ENCODE measurements at places on chromosomes 2 and 18.

- no peaks in the 10 kb centered on the region for H3K36me3 ChIP-seq
- no peak overlapping the region for H3K27ac ChIP-seq
- H3K4me3 ChIP-seq = no peak overlapping the region
Measured at GRCh38 chr2:60527762-60528161, 25.7 kb downstream of the BCL11A start.

DNA sequence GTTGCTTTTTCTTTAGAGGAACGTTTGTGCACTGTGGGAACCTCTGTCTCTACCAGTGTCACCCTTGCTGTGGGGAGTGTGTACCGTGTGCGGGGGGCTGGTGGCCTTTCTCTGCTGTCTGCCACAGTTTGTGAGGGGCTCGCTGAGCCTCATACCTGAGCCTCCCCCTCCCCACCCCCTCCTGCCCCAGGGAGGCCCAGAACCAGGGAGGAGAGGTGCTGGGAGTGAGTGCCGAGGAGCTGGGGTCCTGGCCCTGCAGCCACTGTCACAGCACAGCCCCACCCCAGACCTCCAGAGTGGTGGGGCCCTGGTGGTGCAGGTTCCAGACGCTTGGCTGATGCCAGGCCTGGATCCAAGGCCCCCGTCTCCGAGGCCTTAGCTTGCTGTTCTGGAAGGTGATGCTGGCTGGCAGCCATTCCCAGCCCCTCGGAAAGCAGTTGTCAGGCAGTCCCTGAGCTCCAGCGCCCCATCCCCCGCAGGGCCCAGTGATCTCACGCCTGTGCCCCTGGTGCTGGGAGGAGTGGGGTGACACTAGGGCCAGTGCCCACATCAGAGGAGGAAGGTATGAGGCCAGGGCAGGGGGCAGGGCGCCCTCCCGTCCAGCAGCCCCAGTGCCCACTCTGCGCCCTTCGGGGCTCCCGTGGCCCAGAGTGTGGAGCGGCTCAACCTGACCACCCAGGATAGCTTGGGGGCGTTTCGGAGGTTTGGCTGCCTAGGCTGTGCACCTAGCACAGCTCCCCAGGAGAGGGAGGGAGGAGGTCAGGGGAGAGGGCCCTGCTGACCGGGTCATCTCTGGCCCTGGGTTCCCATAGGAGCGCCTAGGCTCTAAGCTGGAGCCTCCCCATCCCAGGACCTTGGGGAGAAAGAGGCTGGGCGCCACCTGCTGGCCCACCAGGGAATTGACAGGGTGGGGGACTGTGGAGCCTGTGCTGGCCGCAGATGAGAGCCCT lies 53.0 kb upstream of the ALPP start:
- peak; percentile 65 for DNase-seq
- no peak overlapping the region for H3K4me3 ChIP-seq
- H3K36me3 ChIP-seq = no peaks in the 10 kb centered on the region
- H3K27me3 ChIP-seq = no peaks in the 10 kb centered on the region
- H3K27ac ChIP-seq = no peak overlapping the region

DNA sequence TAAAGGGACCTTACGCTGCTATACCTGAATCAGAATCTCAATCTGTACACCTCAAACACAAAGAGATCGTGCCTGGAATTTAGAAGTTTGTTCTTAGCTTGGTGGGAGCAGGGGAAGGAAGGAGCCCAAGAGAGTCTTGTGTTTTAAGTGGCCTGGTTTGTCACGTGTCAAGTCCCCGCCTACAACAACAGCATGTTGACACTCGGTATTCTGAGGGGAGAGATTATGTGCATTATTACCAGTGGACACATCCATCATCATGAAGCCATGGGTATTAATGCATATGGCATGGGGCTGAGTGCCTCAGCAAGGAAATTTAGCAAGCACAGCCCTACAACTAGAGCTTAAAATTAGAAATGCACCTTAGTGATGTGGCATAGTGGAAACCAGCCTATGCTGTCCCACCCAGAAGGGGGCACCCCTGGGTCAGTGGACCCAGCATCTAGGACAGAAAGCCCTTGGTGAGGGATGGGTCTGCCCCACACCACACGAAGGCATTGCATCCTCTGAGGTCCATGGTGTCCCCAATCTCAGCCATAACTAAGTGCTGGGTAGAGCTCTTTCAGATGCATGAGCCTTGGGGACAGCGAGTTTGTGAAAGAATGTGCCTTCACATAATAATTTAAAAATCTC lies 138.7 kb downstream of the MGAT5 start:
- H3K27me3 ChIP-seq = no peaks in the 10 kb centered on the region
- H3K36me3 ChIP-seq = no peaks in the 10 kb centered on the region
- H3K4me1 ChIP-seq = no peaks in the 10 kb centered on the region
- H3K4me3 ChIP-seq = no peak overlapping the region

GRCh38 chr2:47868611-47869352 lies 37.5 kb downstream of the FBXO11 start:
- no peak overlapping the region for H3K27ac ChIP-seq
- no peak for DNase-seq
- H3K27me3 ChIP-seq = no peaks in the 10 kb centered on the region
- no peak overlapping the region for H3K4me3 ChIP-seq
- H3K36me3 ChIP-seq = no peaks in the 10 kb centered on the region
- peaks cover 17% of the 10 kb centered on the region for H3K4me1 ChIP-seq

- H3K4me3 ChIP-seq = no peak overlapping the region
- peaks cover 3% of the 10 kb centered on the region for H3K4me1 ChIP-seq
- H3K27me3 ChIP-seq = no peaks in the 10 kb centered on the region
- no peak overlapping the region for H3K27ac ChIP-seq
Measured at GRCh38 chr2:58228299-58228698, 12.8 kb downstream of the FANCL start.

GRCh38 chr2:11758187-11758586 lies 11.8 kb downstream of the LPIN1 start:
- H3K36me3 ChIP-seq = no peaks in the 10 kb centered on the region
- DNase-seq = no peak
- H3K27me3 ChIP-seq = no peaks in the 10 kb centered on the region
- no peak overlapping the region for H3K27ac ChIP-seq

GRCh38 chr2:24469148-24469650 lies 21.9 kb upstream of the NCOA1 start:
- no peak for DNase-seq
- H3K4me1 ChIP-seq = no peaks in the 10 kb centered on the region
- H3K27ac ChIP-seq = no peak overlapping the region
- no peaks in the 10 kb centered on the region for H3K27me3 ChIP-seq
- H3K4me3 ChIP-seq = no peak overlapping the region
- H3K36me3 ChIP-seq = no peaks in the 10 kb centered on the region

Data from kidney (tissue), 22 donors.